Eye (tissue), 1 donor: ENCODE measurements at places on chromosomes 6 and 20.
A peak's percentile ranks its signal among the peaks of the same experiment; 100 is the strongest.

GRCh38 chr6:167817729-167818128, 9.0 kb upstream of the AFDN start:
- DNase-seq = no peak

DNA sequence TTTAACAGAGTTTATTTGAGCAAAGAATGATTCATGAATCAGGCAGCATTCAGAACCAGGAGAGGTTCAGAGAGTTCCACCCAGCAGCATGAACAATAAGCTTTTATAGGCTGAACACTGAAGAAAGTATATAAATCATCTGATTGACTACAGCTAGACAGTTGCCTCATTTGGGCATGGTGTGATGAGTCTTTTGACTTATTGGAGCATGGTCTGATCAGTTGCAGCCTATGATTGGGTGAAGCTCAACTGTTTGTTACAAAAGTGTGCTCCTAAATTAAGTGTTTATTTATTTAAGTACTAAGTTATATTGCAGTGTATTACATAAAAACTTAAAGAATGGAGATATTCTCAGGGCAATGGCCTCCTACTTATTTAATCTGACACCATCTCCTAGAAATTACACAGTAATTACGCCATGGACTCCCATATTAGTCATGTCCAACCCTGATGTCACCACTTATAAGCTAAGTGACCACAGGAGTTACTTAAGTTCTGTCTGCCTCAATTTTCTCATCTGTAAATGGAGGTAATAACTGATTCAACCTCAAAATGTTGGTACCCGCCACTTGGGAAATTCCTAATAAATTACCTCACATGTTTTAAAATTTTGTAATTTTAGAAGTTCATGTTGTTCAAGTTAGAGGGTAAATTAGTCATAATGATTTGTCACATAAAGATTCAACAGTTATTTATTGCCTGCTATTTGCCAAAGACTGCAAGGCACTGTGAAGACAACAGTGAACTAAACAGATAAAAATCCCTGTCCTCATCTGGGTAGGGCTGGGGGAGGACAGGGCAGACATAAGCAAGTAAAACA, 15.2 kb upstream of the ROS1 start:
- peak; percentile 13 for DNase-seq

DNA sequence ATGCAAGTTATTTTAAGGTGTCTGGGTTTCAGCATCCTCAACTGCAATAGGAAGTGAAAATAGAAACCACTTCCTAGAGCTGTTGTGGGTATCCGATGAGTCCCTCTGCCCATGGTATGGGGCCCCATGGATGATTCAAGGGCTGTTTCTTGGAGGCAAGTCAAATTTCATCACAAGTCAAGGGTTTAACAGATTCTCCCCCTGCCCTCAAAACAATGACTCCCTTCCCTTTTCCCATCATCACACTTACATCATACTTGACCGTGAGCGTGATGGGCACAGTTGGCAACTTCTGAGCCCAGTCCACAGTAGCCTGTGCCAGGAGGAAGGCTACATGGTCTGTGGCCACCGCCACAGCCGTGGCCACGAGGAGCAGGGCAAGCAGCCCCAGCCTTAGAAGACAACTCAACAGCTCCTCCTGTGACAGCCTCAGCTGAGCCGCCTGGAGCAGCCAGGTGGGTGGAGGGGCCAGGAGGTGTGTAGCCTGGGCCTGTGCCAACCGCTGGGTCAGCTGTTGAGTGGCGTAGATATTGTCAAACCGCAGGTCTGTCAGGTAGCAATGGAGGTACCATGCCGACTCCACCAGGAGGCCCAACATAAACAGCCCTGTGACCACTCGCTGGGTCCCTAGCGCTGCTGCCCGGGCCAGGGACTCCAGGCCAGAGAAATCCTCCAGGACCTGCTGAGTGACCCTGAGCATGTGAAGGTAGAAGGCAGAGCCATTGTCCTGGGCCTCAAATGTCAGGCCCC, 5.2 kb downstream of the OCSTAMP start:
- no peak for DNase-seq

GRCh38 chr6:5749016-5749650, 257.6 kb downstream of the NRN1 start:
- DNase-seq = peak; percentile 6

- no peak for DNase-seq
Observed at GRCh38 chr6:136225496-136225895, 24.6 kb downstream of the MTFR2 start.

DNA sequence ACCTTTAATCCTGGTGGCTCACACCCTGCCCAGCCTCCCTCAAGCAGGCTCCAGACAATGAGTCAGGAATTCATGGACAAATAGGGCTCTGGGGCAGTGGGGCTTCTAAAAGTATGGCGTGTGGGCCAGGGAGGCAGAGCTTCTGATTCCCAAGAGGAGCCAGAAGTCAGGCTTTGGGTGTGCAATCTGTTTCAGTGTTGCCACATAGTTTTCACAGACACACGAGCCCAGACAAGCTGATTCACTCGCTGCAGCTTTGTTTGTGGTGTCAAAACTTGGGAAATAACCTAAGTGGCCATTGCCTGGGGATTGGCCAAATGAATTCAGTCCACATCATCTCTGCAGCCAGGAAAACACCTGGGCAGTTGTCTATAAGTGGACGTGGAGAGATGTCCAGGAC, 9.2 kb downstream of the PEDS1 start:
- DNase-seq = no peak

- no peak for DNase-seq
Observed at GRCh38 chr6:13009461-13009860, 292.9 kb downstream of the PHACTR1 start.

DNA sequence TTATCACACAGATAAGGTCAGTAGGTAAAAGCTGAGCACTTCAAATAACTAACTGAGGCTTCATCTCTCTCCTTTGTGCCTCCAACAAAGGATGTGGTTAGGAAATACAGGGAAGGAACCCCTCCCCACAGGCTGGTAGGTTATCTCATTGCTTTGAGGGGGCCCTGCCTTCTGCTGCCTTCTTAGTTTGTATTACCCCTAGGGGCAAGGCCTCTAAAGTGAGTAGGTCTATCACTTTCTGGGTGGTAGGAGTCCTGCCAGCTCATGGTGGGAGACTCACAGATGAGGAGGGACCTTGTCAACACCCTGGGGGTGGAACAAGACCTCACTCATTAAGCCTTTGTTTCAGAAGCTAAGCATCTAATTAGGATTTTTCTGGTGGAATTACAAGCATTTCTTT, 34.6 kb downstream of the EDN1 start:
- no peak for DNase-seq

DNA sequence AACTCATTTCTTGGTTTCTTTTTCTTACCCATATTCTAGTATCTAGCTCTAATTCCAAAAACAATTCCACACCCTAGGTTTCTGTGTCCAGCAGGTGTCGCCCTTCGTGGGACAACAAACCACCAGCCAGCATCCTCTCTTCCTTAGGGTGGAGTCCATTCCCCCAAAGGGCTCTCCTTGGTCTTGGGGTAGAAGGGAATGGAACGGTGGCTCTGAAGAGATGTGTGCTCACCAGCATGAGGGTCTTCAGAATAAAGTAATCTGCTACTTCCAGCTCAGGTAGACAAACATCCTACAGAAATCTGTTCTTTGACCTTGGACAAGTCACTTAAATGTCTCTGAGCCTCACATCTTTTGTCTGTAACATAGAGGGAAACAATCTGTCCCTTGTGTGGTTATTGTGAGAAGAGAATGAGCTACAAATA, 7.2 kb downstream of the HLA-DMB start:
- peak; percentile 86 for DNase-seq

- DNase-seq = no peak
Observed at GRCh38 chr6:134720353-134721059, 229.4 kb downstream of the ALDH8A1 start.

DNA sequence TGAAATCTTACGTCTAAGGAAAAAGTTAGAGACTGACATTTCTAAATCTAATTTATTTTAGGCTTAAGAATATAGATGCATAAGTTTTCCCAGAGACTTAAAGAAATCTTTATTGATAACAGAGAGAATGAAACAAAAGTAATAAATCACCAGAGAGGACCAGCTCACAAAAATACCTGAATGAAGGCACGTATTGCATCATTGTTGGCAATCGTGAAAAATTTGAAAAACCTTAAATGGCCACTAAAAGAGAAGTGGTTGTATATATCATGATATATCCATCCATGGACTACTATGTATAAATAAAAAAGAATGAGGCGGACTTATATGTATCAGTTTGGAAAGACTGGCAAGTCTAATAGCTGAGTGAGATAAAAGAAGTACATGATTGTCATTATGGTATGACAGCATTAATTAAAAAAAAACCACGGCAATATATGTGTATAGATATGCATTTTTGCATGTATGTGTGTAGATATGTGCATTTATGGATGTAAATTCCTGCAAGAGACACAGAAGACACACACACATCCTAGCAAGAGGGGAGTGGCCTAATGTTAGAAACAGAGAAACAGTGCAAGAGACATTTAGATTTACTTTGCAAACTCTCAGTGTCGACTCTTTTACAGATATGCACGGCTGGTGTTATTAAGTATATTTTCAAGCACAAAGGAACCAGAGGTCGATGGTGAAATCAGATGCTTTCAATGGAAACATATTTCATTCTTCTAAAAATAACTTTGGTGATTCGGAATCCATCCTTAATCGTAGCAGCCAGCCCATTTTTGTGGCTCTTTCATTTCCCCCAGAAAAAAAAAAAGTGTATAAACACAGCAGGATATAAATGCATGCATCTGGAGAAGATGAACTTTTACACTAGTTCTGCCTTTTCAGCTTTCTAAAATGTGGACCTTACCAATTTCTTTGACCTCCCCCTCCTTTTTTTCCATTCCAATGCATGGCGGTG, 156.1 kb upstream of the SALL4 start:
- DNase-seq = peak; percentile 20

GRCh38 chr6:91534614-91535013, 947.7 kb upstream of the MAP3K7 start:
- no peak for DNase-seq

- DNase-seq = peak; percentile 66
Observed at GRCh38 chr6:18693881-18694280, 306.7 kb downstream of the RNF144B start.

DNA sequence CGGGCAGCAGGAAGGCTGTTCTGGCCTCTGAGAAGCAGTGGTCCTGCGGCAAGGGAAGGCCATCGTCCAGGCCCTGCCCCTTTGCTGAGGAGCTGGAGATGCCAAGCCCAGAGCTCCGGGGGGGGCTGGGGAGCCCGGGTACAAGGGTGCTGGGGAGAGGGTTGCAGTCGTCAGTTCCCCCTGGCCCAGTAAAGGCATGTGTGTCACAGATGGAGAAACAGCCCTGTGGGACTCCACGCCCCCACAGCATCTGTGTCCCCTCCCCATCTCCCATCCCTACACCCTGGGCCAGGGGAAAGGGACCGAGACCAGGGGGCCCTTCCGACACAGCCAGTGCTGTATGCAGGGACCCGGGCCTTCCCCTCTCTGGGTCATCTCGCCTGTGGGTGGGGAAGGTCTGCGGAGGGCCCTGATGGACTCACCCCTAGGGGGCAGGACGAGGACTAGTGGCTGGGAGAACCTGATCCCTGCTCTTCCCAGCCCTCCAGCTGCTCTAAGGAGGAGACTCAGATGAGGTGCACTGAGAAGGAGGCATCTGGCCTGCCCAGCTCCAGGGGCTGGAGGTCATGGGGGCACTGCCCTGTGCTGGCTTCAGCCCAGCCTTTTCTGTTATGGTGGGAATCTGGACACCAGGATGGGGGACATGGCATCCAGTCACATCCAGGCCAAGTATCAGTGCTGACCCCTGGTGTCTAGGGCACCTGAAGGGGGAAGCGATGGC, 609 bp downstream of the MYL9 start:
- DNase-seq = peak; percentile 65

- DNase-seq = no peak
Observed at GRCh38 chr6:39843305-39844020, 51.3 kb downstream of the DAAM2 start.

DNA sequence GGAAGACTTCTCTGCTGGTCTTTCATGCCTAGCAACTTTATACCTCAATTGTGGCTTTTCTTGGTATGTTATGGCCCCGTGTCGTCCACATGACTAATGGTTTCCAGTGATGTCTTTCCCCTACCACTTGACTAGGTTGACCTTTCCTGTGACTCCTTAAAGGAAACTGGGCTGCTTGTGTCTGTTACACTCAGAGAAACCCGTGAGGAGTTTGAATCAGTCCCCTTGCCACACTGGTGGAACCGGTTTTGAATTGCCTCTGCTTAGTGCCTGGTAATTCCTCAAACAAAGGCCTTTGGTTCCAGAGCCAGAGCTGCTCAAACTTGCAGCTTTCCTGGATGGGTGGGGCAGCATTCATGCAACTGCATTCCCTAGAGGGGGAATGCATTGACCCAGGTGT, 21.9 kb downstream of the ECT2L start:
- DNase-seq = peak; percentile 62

- DNase-seq = peak; percentile 84
Observed at GRCh38 chr6:110814102-110815014, 911 bp downstream of the CDK19 start.
